ENCODE measurements at places on chromosomes 16 and 17. TPM values are rescaled to one million over a fixed set of nuclear protein-coding genes. Genes with fewer than 3 reads are reported as not detected.

TPPP3 gene
- 16.2 TPM for total RNA-seq

NPIPA5 gene
- total RNA-seq: 30.9 TPM

CCL4 gene
- total RNA-seq: 1.5 TPM

SLC25A11 gene
- total RNA-seq: 38.0 TPM

RDM1 gene
- total RNA-seq: not detected

CACNG5 gene
- not detected for total RNA-seq

DNA sequence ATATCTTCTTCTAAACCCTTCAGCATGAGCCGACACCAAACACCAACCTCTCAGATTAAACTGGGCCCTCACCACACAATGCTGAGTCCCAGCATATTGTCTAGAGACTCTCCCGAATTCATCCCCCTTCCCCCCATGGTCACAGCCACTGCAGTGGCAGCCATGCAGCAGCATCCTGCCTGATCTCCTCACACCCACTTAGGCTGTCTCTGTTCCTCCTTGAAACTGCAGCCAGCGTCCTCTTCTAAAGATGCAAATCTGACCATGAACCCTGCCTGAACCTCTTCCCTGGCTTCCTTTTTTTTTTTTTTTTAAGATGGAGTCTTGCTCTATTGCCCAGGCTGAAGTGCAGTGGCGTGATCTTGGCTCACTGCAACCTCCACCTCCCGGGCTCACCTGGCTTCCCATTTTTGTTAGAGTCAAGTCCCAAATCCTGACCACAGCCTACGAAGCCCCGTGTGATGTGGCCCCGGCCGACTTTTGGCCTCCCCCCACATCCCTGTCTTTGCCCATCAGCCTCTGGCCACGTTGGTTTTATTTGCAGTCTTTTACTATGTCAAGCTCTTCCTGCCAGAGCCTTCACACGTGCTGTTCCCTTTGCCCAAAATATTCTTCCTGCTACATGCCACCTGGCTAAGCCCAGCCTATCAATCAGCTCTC lies 2.8 kb downstream of the FA2H start:
- no peak overlapping the region for H3K4me3 ChIP-seq
- DNase-seq: no peak
- no peak overlapping the region for H3K27ac ChIP-seq
- H3K36me3 ChIP-seq: no peaks in the 10 kb centered on the region

DNA sequence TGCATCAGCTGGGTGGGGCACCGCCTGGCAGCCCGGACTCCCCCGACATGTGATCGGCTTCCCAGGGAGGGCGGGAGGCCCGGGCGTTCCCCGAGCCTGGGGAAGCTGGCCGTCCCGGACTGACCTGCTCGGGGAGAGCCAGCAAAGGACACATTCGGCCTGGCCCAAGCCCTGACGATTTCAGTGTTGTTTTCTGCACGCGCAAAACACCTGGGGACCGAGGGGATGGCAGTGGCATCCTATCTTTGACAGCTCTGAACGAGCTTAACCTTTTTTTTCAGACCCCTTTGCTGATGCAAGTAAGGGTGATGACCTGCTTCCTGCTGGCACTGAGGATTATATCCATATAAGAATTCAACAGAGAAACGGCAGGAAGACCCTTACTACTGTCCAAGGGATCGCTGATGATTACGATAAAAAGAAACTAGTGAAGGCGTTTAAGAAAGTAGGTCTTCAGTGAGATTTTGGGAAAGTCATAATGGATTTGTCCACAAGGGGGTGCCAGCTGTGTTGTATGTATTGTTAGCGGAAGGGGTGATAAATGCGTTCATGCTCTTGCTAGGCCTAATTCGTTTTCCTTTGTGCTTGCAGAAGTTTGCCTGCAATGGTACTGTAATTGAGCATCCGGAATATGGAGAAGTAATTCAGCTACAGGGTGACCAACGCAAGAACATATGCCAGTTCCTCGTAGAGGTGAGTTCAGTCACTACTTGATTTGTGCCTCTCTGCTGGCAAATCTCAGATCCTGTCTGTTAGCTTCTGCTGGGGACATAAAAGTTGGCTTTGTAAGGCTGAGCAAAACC lies 1.0 kb downstream of the EIF1 start:
- H3K27ac ChIP-seq: peak overlapping the region; percentile 100
- H3K36me3 ChIP-seq: no peaks in the 10 kb centered on the region
- peak overlapping the region; percentile 90 for H3K4me3 ChIP-seq
- peak; percentile 46 for DNase-seq
- peaks cover 9% of the 10 kb centered on the region for H3K4me1 ChIP-seq

DNA sequence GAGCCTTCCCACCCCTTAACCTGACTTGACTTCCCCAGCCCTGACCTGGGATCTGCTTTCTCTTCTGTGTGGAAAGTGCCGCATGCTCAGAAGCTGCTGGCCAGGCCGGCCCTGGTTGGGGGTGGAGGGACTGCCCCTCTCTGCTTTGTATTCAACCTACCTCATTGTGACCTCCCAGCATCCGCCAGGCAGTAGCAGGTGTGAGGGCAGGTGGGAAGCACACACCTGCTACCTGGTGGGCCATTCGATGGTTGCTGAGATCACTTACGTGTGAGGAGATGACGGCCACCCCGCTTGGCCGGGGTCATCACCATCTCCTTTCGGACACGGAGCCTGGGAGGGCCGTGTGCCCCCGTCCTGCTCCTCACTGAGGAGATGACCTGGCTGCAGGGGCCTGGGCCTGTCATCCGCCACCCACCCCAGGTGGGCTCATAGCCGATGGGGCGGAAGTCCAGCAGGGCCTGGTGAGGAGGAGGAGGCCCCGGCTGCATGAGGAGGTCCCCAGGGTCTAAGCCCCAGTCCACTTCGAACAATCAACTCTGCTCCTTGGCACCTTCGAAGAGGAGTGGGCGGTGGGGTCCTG lies 7.1 kb downstream of the CPNE7 start:
- no peak overlapping the region for H3K4me3 ChIP-seq
- DNase-seq: no peak
- no peak overlapping the region for H3K27ac ChIP-seq
- no peaks in the 10 kb centered on the region for H3K4me1 ChIP-seq

DNA sequence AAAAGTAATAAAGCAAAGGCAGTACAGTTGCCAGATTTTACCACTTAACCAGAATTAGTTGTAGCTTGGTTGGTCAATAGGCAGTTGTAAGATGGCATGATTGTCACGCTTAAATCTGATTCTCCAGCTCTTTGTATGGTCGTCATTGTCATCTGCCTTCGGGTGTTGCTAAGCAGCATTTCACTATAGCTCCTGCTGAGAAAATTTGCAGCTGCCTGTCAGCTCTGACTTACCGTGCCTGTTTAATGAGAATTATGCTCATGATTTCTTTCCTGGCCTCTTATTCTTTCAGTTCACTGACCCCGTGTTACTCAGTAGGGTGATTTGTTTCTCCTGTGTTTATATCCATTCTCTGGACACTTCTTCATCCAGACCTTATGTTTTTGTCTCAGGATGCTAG lies 66.7 kb downstream of the TANGO6 start:
- no peaks in the 10 kb centered on the region for H3K36me3 ChIP-seq
- H3K27ac ChIP-seq: no peak overlapping the region
- H3K27me3 ChIP-seq: no peaks in the 10 kb centered on the region
- DNase-seq: no peak
- H3K4me3 ChIP-seq: no peak overlapping the region

- H3K36me3 ChIP-seq: no peaks in the 10 kb centered on the region
- no peak overlapping the region for H3K4me3 ChIP-seq
- H3K27ac ChIP-seq: no peak overlapping the region
- H3K4me1 ChIP-seq: no peaks in the 10 kb centered on the region
- DNase-seq: no peak
These were observed 28.7 kb upstream of the DDX52 start for GRCh38 chr17:37671824-37672547.

DNA sequence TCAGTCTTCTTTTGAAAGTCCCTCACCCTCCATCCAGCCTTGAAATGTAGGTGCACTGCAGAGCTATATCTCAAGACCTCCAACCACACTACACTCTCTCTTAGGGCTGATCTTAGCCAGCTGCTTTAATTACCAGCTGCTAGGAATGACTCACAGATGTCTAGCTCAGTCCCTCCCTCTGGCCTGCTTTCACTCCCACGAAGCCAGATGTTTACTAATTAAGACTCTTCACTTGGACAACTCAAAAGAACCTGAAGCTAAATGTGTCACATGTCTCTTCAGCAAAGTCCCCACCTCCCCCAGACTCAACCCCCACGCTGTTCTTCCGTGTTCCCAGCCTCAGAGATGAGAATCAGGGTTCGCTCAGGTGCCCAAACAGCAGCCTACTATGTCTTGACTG lies 2.6 kb downstream of the GTF3C1 start:
- peak; percentile 34 for DNase-seq

- H3K36me3 ChIP-seq: no peaks in the 10 kb centered on the region
- no peak for DNase-seq
- H3K4me1 ChIP-seq: no peaks in the 10 kb centered on the region
- H3K4me3 ChIP-seq: no peak overlapping the region
These were observed 13.2 kb downstream of the UBALD2 start for GRCh38 chr17:76278268-76278908.

GRCh38 chr17:2074919-2075318 lies 20.0 kb downstream of the HIC1 start:
- no peaks in the 10 kb centered on the region for H3K27me3 ChIP-seq
- no peak overlapping the region for H3K4me3 ChIP-seq
- H3K4me1 ChIP-seq: peaks cover 27% of the 10 kb centered on the region
- H3K27ac ChIP-seq: peak overlapping the region; percentile 87
